Upper lobe of right lung (tissue), 1 donor: ENCODE measurements at places on chromosomes 2 and 18. TPM values are rescaled to one million over a fixed set of nuclear protein-coding genes. Genes with fewer than 3 reads are reported as not detected.
A peak's percentile ranks its signal among the peaks of the same experiment; 100 is the strongest.

- DNase-seq, result no peak
These were observed 477.3 kb downstream of the MBD2 start for GRCh38 chr18:53747210-53747609.

ABCB11 gene
- 0.06 TPM for total RNA-seq

RBKS gene
- 1.9 TPM for total RNA-seq

DNA sequence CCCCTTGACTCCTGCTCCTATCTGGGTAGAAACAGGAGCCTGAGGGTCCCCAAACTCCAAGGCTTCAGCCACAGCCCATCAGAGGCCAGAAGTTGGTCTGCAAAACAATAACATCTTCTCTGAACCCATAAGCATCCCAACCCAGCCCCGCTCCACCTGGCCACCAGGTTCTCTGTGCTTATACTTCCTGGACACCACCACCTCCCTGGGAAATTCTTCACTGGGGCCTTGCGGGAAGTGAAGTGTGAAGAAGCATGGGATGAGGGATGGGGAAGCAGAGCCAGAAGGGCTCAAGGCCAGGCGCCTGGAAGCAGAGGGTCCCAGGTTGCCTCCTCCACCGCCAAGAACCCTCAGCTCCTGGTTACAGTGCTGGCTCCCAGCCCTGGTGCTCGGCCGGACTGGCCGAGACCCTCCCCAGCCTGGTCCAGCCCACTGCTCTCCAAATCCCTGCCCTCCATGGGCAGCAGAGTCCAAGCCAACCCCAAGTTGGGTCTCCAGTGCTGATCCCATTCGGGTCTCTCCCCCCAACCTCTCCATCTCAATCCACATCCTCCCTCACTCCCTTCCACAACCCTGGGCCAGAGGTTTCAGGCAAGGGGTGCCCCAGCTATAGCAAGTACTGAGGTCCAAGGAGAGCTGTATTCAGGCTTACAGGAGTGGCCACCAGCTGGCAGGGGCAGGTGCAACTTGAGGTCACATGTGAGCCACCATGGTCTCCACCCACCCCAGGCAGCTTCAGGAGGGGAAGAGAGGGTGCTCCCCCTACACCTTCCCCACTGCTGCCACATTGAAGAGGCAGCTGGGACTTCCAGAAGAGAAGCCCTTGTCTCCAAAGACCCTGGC, 60.7 kb downstream of the TNS1 start:
- peak; percentile 81 for DNase-seq

VSNL1 gene
- 1.2 TPM for total RNA-seq

- no peak for DNase-seq
These were observed 121.1 kb downstream of the ACOXL start for GRCh38 chr2:110853516-110853915.

DNA sequence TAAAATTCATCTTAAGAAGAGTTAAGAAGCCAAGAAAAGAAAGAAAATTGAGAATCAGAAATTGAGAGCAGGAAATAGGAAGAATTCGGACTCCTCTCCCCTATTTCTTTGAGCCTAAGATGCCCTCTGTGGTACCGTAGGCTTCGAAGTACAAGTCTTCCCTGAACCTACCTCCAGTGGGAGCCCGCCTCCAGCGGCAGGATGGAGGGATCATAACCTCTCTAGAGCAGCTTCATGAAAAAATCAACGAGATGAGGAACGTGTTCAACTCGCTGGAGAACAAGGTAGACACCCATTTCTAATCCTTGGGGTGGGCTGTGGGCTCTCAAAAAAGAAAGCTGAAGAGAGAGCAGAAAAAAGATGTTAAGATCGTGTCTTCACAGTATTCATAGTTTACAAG, 36.3 kb downstream of the ARHGEF33 start:
- DNase-seq, result no peak
